ENCODE measurements at places on chromosomes 5 and 9.
A peak's percentile ranks its signal among the peaks of the same experiment; 100 is the strongest.

GRCh38 chr5:32223972-32224609 lies 50.0 kb upstream of the GOLPH3 start:
- peak; percentile 79 for DNase-seq

DNA sequence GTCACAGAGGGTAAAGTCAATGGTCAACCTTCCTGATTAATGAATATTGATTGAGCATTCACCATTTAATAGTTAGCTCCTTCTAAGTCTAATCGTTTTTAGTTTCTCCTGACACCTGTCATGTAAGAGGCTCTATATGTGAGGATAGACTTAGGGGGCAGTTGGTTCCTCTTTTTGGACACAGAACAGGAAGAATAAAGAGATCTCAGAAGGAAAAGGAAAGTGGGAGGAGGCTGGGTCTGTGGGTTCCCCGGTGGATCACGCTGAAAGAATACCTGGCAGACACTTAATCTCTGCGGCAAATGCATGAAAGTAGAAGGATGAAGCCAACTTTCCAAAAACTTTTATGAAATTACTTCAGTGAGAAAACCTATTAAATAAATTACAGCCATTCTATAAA lies 98.4 kb downstream of the PDE4D start:
- no peak for DNase-seq

- no peak for DNase-seq
These were observed 247.9 kb downstream of the BNC2 start for GRCh38 chr9:16622541-16622940.

DNA sequence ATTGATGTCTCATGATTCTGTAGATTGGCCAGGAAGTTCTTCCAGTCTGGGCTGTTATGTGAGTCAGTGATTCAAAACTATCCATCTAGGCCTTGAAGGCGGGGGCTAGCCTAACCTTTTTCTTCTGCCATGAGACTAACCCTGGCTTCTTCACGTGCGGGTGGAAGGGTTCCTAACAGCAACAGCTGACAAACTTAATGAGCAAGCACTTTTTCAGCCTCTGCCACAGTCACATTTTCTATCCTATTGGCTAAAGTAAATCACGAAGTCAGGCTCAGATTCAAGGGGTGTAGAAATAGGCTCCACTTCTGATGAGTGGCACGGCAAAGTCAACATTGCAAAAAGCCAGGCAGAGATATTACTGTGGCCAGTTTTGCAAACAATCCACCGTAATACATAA lies 68.4 kb downstream of the STK32A start:
- no peak for DNase-seq

- no peak for DNase-seq
These were observed 64.0 kb upstream of the XPA start for GRCh38 chr9:97761056-97761598.

GRCh38 chr5:42036379-42036778 lies 111.3 kb downstream of the FBXO4 start:
- no peak for DNase-seq

DNA sequence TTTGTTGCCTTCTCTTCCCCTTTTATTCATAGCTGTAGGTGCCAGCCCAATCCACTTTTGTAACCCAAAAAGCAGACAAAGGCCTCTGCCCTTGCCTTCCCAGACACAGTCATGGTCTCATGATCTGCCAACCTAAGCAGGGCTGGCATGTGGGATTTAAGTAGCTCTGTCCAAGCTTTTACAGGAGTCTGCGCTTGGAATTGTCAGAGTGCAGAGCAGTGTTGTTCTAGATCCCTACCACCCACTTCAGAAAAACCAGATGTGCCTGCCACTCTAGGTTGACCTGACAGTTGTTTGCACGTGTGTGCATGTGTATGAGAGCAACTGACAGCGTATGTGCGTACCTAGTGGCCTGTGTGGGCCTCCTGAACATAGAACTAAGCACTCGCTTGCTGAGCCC lies 87.8 kb upstream of the SPRY4 start:
- no peak for DNase-seq

- DNase-seq, result peak; percentile 39
These were observed 3.5 kb downstream of the RUFY1 start for GRCh38 chr5:179553875-179554274.

DNA sequence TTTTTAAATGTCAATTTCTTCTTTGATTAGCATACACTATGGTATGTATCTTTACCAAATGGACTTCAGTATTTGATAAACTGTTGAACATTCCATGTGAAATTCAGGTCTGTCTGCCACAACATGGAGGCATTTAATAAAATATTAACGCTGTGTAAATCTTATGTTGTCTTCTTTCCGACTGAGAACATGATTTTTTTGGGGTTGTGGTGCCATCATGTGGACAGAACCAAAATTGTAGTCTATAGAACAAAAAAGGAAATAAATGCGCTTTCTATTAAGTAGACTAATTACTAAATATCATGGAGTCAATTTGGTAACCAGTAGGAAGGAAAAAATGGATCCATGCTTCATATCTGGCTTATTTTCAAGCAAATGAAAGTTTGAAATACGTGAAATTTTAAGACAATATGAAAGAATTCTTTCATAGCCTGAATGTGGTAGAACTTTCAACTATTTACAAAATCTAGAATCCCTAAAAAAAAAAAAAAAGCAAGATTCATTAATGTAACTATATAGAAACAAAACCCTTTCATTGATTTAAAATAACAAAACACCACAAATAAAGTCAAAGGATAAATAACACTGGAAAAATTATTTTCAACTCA lies 2.8 kb upstream of the PLK2 start:
- peak; percentile 88 for DNase-seq

GRCh38 chr5:168481330-168481788 lies 4.9 kb upstream of the RARS1 start:
- DNase-seq, result no peak

GRCh38 chr5:123514615-123515355 lies 2.8 kb downstream of the CSNK1G3 start:
- no peak for DNase-seq

DNA sequence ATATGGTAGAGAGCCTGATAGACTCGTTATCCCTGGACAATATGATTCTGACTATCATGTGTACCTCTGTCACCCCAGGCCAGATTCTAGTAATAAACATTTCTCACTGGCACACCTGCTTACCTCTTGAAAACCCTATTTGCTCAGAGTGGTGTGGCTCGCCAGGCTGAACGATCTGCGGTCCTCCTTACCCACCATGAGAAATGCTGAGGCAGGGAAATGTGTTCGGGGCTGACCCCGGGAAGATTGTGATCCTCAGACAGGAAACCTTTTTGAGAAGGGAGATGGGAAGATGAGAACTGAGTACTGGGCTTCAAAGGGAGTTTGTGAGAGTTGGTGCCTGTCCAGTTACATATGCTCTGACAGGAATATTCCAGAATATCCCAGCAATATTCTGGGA lies 10.7 kb upstream of the PRXL2C start:
- no peak for DNase-seq

DNA sequence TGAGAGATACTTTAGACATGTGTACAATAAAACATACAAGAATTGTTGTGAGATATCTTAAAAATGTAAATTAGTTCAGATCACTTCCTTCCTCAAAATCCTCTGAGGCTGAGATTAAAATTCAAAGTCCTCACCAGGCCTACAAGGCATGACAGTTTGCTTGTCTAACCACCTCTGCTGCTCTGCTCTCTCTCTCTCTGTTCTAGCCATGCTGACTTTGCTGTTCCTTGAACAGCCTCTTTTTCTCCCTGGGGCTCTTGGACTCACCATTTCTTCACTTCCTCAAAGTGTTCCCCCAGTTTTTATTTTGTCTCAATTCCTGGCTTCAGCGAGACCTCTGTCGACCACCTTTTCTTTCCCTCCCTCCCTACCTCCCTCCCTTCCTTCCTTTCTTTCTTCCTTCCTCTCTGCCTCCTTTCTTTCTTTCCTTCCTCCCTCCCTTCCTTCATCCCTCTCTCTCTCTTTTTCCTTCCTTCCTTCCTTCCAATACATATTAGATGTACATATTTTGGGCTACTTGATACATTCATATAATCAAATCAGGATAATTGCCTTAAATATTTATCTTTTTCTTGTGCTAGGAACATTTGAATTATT lies 27.0 kb downstream of the CATSPER3 start:
- DNase-seq, result no peak

DNA sequence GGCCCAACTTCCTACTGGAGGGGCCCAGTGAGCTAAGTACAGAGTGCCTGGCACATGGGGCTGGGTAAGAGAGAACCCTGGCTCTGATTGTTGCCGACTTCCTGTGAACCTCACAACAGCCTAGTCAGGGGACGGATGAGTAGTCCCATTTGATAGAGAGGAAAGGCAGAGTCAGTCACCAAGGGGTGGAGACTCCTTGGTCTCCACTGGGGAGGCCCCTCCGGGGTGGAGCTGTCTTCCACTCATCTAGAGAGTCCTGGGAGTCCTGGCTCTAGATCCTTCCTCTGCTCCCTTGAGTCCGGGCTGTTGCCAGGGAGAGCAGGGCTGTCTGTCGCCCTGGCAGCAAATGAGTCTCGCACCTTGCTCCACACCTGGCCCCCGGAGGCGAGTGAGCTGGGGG lies 8.0 kb downstream of the GRK6 start:
- DNase-seq, result no peak

DNA sequence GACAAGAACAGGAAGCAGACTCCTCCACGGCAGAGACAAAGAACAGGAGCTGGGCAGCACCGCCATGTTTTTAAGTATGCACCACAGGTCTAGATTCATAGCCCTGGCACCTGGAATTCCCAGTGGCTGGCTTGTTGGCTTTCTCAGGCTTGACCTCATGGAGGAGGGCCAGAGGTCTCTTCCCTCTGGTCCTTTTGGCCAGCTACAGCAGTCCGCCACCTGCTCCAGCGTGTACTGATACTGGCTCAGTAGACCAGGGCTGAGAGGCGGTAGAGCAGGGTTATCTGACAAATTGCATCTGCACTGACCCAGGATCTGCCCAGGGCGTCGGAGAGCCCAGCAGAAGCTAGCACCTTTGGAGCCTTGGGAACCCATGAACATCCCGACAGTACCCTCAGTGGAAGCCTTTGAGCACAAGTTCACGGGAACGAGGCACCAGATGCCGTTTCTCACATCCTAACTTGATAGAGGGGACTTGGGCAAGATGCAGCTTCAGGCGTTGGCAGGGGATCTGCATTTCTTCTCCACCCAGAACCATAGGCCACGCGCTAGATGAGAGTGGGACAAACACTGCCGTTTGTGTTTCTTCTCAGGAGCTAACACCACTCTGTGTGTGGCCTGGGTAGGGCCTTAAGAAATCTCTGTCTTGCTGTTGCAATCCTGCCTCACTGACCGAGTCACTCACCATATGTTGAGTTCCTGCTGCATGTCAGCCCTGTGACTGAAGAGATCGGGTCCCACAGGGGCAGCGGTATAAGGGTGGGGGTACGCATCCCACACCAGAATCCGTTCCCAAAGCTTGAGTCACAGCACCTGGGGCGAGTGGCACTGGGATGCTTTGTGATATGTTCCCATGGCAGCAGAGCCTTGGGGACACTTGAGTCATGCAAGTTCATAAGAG lies 90.3 kb upstream of the OTULINL start:
- DNase-seq, result no peak

GRCh38 chr5:6705959-6706358 lies 7.3 kb upstream of the TENT4A start:
- no peak for DNase-seq

- no peak for DNase-seq
These were observed 595.9 kb downstream of the DTWD2 start for GRCh38 chr5:118392491-118392890.

- DNase-seq, result no peak
These were observed 293.3 kb downstream of the MAN2A1 start for GRCh38 chr5:109982966-109983534.

DNA sequence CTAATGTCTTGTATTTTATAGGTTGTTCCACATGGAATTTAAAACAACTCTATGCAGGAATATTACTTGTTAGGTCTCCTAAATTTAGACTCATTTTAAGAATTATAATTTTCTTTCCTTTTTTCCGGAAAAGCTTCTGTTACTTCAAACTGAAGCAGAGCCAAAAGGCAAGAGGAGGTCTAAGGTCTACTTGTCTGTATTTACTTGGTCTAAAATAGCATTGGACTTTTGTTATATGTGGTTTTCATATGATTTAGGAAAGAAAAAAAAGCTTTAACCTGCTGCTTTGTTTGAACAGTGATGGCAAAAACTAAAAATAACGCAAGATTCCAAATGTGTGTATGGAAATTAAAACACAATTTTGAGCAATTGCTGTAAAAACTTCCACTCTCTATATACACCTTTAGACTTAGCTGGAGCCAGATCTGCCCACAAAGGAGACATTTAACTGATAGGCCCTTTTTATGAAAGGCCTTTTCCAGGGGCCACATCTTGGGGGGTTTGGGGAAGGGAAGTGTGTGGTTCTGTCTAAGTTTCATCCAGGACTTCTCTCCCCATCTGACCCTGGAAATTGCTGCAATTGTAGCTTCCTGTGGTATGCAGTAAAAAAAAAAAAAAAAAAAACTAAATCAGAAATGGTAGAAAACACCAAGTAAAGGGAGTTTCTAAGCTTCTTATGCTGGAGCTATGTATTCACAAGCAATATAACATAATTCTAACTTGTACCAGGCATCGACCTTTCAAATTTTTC lies 307.7 kb upstream of the MEF2C start:
- no peak for DNase-seq

DNA sequence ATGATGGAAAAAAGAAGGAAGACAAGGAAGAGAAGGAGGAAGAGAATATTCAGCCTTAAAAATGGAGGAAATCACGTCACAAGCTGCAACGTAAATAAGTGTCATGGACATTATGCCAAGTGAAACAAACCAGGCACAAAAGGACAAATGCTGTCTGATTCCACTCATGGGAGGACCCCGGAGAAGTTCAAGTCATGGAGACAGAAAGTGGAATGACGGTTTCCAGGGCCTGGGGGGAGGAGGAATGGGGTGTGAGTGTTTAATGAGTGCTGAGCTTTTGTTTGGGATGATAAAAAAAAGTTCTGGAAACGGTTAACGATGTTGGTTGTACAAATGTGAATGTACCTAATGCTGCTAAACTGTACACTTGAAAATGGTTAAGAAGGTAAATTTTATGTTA lies 439.5 kb downstream of the GADD45G start:
- no peak for DNase-seq

GRCh38 chr5:61630908-61631307 lies 298.9 kb downstream of the ZSWIM6 start:
- no peak for DNase-seq
